Stimulated activated CD4-positive, alpha-beta T cell treated with anti-CD3 and anti-CD28 coated beads, TNF-alpha, amount 100 ng/mL, for 1 hour (primary cell): ENCODE measurements at places on chromosomes 3 and 15.

DNA sequence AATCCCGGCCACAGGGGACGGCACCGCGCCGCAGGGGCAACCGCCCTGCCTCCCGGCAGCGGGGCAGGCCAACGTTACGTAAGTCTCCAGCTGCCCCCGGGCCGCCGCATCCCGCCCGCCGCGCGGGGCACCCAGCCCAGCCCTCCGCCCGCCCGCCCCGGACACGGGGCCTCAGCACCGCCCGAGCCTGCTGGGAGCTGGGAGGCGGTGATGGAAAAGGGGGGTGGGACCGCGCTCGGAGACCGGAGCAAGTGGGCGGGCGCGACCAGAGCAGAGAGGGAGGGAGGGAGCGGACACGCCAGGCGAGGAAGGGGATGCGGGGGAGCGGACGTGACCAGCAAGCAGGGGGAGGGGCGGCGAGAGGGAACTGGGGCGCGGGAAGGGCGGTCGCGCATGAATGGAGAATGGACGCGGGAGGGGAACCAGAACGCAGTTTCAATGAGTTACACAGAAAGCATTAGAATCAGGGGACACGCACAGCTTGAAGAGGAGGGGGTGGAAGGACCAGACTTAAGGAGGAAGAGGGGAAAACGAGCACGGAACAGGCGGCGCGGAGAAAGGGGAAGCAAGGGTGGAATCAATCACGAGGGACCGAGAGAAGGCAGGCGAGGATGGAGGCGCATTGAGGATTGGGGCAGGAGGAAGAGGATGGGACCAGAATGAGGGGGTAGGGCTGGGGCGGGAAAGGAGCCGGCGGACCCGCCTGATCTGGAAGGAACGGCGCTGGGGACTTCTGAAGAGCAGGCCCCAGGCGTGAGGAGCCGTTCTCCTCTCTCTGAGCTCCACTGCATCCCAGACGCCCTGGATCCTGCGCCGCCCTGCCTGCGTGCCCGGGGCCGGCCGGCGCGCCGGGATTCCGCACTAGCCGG is 559 bp downstream of the PKM start:
- DNase-seq: peak; percentile 31

DNA sequence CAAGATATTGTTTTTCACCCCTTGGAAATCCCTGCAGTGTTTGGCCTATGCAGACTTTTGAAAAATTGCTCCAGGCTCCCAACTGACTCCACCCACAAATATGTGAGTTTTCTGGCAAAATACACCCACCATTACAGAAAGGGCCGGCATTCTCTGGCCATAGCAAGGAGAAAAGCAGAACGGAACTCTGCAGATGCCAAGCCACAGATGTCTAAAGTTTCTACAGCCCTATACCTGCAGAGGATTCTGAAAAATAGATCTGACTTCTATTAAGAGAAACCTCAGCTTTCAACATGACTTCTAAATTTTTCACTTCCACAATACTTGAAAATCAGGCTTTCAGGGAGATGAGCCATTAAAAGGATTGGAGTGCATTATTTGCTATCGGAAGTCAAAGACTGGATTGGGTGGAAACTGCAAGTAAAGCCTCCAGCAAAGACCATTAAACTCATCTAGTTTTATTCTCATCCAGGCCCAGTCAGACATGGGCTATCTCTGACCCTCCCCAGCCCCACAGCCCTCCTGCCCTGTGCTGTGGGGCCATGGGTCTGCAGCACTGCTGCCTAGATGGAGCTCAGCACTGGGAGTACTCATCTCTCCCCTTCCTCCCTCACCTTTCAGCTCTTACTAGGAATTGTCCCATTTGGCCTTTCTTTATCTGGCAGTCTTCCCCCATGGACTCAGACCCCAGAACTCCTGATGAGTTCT is 243.1 kb upstream of the GOLGA6L4 start:
- DNase-seq: no peak

DNA sequence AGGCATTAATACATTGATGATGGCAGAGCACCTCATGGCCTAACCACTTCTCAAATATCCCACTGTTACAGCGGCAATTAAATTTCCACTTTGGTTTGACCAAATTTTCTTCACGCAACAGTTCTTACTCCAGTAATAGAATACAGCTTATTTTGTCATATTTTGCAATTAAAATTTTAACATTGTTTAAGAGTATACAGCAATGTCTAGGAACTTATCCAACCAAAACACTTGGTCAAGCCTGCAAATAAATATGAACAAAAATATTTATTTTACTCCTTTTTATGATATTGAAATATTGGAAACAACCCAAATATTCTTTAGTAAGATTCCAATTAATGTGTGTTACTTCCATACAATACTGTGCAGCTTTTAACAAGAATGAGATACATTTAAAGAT is 45.3 kb upstream of the C3orf80 start:
- DNase-seq: no peak

DNA sequence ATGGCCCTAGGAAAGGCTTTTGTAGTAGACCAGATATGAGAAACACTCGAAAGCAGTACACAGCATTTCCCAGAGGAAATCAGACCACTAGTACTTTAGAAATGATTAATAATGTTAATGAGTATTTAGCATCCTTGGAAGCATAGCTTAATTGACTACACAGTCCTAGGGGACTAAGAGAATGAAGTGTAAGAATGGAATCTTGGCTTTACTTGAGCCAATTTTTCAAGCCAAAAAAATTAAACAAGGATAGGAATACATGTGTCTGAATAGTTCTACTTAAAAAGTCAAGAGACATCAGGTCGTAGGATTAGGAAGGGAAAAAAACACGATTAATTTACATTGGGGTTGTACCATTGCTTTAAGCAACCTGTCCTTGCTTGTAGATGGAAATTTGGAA is 38.2 kb downstream of the DPPA2 start:
- no peak for DNase-seq
